Activated T-helper 9 cell treated with anti-CD3 and anti-CD28 coated beads, Interleukin-2, amount 50 U/mL, for 16 hours (primary cell): ENCODE measurements at places on chromosomes 12 and 14.

DNA sequence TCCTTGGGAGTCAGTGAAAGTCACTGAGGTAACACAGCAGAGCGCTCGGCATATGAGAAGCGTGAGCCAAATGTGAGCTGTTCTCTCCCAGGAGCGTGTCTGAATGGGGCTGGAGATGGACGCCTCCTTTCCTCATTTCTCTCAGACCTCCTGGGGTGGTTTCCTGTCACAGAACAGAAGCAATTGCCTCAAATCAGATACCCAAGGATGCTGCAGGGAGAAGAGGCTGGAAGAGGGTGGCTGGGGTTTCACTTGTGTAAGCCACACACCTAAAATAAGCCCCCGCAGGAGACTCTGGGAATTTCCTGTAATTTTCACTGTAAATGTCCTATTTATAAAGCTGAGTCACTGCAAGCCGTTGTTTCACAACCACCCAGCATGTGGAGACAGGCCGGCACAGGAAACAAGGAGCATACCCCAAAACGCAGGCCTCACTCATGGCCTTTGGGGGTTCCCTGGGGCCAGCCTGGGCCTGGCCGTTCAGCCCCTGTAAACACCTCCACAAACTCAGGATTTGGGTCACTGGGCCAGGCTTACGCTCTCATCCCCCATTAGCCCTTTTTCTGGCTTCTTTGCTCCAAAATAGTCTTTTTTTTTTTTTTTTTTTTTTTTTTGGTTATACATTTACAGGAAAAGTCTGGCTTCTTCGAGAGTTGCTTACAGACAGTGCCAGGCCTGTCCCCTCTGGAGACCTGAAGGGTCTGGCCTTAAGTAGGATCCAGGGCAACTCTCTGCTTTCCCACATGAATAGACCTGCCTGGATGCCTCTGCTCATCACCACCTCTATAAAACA is 55.3 kb downstream of the VCPKMT start:
- no peak for DNase-seq

DNA sequence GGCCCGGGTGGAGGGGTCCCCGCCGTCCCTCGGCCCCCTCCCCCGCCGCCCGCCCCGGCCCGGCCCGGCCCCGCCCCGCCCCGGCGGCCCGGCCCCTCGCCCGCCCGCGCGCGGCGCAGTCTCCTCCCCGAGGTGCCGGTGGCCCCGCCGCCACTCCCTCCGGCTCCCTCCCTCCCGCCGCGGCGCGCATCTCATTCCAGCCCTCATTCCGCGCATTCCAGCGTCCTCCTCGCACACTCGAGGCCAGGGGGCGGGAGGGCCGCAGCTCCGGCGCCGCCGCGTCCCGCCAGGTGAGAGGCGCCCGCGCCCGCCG is at the start of gene TEAD4:
TSS of gene TEAD4 (plus strand) at position 206 of the 313 bp plus-strand sequence.
- DNase-seq = no peak

DNA sequence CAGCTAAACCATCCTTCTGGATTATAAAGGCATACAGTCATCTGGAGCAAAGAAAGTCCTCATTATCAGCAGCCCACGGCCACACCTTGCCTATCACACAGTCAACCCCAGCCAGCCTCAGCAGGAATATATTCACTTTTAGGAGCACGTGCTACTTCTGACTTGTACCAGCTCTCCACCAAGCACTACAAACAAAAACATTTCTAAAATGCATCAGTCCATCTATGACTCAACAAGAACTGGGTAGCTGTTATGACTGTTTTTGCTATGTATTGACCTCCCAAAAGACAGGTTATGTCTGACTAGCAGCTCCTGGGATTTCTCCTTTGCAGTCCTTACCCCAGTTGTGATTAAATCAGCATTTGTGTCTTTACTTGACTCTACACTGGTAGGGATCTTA is 31.2 kb downstream of the NUAK1 start:
- no peak for DNase-seq

DNA sequence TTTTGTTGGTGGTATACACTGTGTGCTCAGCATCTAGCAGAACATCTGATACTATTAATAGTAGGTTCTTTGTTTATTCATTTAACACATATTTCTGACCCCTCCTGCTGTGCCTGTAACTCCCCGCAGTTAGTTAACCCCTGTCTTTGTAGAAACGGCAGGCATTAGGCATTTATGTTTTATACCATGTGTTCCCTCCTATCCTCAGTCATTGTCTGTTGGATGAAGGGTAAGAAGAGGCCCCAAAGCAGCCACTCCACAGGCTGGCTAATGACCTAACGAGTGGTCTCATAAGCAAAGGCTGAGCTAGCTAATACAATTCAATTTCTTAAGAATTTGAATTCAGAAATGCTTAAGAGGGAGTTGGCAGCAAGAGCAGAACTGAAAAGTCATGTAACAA is 170.8 kb downstream of the TMX1 start:
- DNase-seq = no peak

DNA sequence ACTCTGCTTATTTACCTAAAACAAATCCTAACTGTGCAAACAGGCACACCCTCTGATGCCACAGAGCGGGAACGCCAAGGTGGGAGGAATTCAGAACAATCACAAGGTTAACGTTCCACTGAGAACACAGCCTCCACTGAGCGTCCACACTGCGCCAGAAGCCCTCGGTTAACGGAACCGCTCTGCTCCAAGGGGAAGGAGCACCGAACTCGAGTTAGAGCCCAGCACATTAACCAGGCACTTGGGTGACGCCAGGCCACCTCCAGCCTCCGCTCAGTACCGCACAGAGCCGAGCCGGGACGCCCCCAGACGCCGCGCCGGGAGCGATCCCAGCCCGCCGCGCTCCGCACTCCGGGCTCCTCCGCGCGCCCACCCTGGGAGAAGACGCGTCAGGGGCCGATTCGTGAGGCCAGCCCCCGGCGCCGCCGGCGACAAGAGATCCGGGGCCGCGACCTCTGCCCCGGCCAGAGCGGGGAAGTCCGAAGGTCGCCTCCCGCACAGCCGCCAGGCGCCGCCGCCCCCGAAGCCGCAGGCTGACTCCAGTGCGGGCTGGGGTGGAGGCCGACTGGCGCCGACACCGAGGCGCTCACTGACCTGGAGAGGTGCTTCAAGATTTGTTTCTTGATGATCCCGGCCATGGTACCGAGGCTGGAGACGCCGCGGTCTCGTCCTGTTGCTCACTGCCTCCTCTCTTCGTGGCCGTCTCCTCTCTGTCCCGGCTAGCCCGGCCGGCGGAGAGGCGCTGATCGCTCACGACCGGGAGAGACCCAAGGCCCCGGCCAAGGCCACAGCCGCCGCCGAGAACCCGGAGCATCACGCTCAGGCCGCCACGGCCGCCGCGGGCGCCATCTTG is 450 bp downstream of the BLTP3B start:
- peak; percentile 16 for DNase-seq

GRCh38 chr14:71444030-71444822 is 488.0 kb upstream of the RGS6 start:
- no peak for DNase-seq

DNA sequence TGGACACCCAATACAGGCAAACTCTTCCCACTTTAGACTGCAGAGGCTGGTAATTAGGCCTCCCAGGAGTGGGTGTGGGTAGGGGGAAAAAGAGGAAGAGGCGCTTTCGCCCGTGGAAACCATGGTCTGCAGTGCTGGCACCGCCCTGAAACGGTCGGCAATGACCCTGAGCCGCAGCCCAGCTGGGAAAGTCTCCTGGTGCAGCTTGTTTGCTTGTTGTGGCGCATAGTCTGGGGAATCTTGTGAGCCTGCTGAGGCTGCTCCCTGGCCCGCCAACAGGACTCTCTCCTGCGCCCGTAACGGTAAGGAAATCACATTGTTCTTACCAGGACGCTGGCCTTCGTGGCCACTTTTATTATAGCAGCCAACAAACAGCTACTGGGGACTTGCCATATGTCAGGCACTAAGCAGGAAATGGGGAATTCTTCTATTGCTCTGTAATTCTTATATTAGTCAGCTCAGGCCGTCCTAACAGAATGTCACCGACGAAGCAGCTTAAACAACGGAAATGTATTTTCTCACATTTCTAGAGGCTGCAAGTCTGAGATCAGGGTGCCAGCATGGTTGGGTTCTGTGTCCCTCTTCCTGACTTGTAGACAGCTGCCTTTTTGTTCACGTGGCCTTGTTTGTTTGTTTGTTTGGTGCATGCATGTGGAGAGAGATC is 52.5 kb upstream of the RIN3 start:
- DNase-seq = no peak

GRCh38 chr12:64088431-64089349 is 133.4 kb downstream of the KICS2 start:
- no peak for DNase-seq

GRCh38 chr14:103707329-103708263 is 7.7 kb downstream of the XRCC3 start:
- no peak for DNase-seq

DNA sequence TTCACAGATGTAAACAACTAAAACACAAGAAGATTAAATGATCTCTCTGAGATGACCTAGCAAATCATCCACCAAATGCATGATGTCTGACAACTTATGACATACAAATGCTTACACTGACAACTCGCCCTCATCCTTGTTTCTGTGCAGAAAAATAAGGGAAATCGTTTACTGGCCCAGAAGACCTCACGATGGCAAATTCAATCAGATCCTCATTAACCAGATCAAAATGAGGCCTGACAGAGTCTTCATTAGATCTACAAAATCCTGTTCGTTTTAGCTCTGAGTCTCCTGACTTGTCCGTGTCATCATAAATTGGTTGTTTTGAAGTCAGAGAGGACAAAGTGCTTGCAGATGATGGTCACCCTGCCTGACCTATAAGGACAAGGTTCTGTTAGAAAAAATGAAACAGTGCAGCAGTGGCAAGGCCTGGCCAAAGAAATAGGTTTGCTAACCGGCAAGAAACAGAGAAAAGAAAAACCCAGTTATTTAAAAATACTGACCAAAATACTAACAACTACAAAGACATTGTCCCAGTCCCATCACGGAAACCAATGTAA is 109.5 kb downstream of the BTG1 start:
- no peak for DNase-seq

- DNase-seq = no peak
These were observed 94.3 kb downstream of the OTX2 start for GRCh38 chr14:56715938-56716337.

DNA sequence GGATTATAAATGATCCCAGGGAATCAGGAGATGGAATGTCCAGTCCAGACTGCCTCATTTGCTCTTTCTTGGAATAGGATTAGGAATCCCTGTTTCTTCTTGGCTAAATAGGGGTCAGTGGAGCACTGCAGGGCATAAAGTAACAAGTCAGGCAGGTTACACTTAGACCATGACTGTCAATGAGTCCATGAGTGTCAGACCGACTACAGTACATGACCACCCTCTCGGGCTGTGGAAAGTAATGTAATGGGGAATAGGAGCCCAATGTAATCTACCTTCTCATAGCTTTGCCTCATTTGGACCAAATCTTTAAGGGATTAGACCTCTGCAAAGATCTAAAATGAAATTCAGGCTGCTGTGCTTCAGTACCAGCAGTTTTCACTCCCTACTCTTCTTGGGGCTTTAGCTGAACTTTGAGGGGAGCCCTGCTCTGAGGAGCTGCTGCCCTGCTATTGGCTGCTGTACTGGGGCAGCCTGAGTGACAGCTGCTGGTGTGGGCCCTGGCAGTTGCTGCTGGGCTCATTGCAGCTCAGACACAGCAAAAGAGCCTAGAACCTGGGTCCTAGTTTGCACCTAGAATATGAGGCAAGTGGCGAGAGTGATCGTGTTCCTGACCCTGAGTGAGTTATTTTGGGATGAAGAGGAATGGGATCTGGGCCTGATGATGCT is 62.2 kb upstream of the OR4E1 start:
- no peak for DNase-seq

DNA sequence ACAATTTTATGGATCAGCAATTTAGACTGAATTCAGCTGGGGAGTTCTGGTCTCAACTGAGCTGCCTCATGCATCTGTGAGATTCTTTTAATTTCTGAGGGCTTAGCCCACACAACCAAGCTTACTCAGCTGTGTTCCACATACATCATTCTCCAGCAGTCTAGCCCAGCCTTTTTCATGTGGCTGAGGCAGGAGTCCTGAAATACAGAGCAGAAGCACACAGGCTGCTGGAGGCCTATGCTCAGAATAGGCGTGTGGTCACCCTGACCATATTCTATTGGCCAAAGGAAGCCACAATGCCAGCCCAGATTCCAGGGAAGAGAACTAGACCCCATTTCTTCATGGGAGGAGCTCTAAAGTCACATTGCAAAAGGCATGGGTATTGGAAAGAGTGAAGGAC is 72.3 kb upstream of the DHRS4 start:
- DNase-seq = no peak

GRCh38 chr12:64587447-64587846 is 22.8 kb upstream of the RASSF3 start:
- DNase-seq = no peak

DNA sequence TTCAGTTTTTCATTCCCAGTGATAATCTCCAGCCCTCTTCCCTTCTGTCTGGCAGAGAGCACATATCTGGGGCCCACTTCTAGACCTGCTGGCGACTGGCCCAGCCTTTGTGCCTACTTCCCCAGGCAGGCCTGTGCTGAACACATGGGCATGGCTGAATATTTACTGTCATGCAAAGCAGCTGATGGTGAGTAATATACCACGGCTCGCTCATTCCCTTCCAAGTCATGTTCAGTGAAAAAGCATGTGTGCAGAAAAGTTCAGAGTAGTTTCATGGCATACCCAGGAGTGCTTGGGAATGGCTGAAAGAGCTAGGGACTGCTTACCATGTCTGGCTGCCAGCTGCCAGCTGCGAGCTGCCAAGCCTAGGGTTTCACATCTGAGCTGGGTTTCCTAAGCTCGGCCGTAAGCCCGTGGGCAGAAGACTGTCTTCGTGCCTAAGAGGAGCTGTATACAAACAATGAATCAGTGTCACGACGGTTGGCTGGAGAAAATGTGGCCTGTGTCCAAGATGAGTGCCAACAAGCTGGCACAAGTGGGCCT is 179.9 kb upstream of the PELI2 start:
- DNase-seq = no peak

GRCh38 chr12:3277306-3277943 is 200.2 kb downstream of the TSPAN9 start:
- DNase-seq = no peak

DNA sequence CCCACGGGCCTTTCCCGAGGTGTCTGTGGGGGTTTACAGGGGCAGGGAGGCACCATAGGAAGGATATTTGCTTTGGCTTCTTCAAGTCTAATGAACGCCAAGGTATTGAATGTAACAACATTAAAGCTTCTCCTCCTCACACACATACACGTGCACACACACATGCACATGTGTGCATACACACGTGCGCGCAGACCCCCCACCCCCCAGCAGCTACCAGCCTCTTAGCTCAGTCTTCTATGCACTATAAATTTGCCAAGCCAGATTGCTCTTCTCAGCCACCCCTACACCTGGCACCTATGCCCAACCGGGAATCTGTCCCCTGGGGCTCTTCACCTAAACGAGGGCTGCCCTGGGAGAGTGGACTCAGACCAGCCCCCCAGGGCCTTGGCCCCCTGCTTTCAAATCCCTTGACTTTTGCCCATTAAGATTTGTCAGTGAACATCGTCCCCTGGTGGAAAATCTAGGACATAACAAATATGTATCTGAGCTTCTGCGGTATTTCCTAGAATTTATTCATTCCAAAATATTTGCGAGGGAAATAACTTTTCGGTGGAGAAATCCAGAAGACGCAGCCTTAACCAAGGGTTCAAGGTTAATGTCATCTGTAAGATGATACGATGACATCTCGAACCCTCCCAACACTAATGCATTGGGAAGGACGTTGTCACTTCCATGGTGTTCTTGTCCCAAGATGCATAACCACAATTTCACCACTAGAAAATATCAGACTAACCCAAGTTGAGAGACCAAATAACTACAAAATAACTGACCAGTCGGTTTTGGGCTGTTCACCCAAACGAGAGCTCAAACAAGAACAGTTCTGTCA is 330.4 kb downstream of the MED13L start:
- DNase-seq = no peak
